Activated B cell treated with CpG ODN at 0.5 μM for 24 hours (primary cell): ENCODE measurements at places on chromosomes 3 and 15.

GRCh38 chr3:175304404-175304803, 445.3 kb downstream of the NAALADL2 start:
- no peak for DNase-seq

- no peak for DNase-seq
These were observed 49.5 kb downstream of the CYP11A1 start for GRCh38 chr15:74317820-74318375.

DNA sequence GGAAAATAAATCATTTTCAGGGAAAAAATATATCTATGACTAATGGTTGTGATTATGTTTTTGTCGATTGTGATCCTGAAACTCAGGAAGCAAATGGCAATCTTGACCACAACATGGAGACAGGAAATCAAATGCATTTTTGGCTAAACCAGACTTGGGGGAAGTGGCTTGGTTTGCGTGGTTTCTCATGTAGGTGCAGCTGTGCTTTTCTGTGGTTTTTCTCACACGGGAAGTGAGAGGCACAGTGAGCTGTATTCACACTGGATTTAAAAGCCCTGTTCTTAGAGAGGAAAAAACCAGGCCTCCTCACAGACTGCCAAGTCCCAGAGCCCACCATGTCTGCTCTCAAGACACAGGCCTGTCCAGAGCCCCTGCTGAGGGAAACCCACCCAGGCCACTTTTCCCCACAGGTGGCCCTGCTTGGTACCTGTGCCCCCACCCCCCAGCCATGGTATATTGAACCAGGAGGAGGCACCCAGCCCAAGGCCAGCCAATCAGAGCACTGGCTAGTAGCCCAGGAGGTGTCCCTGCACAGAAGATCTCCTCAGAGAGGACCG, 46.1 kb downstream of the BTD start:
- peak; percentile 32 for DNase-seq

DNA sequence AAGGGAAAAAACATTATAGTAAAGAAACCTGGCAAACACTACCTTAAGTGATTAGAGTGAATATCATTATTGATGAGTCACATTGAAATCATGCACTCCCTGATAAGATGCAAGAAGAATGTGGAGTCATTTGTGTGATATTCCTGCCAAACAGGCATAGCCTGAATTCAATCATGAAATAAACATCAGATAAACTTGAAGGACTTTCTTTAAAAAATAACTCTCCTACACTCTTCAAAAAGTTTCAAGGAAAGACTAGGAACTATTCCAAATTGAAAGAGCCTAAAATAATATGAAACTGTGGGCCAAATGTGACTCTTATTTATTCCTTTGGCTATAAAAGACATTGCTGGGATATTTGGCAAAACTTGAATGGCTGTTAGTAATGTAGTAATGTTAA, 625.7 kb upstream of the LMCD1 start:
- no peak for DNase-seq

- DNase-seq, result no peak
These were observed 24.0 kb upstream of the TLE3 start for GRCh38 chr15:70121624-70122302.

GRCh38 chr3:9422712-9423424, 25.5 kb downstream of the SETD5 start:
- no peak for DNase-seq

- no peak for DNase-seq
These were observed 29.0 kb upstream of the TIMP4 start for GRCh38 chr3:12187448-12188327.

DNA sequence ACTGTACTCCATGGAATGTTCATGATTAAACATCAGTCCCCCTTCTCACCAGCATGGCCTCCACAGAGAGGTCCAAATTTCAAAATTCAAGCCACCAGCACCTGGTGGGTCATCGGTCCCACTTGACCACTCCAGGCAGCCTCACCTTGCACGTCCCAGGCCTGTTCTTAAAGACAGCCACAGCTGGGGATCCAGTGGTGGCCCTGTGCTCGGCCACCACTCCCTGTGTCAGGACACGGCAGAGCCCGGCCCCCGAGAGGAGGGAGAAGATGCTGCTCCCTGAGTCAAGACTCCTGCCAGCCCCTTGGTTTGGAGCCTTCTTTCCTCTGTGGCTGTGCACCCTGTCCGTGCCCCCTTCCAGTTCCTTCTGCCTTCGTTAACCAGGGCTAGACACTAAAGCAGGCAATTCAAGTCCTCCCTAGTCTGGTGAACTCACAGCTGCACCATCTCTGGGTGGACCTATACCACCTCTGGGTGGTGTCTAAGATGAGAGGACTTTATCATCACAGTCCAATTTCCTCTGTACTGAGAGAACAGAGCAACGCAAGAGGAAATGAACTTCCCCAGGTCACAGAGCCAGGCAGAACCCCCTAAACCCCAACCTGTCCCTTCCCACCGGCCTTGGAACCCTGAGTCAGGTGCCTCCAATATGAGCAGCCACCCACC, 97.1 kb downstream of the MEGF11 start:
- DNase-seq, result no peak

GRCh38 chr3:46979958-46980497, 562 bp downstream of the NBEAL2 start:
- DNase-seq, result no peak

GRCh38 chr3:61560517-61561373, 626 bp upstream of the PTPRG start:
- DNase-seq, result no peak

GRCh38 chr3:186142393-186142932, 33.6 kb upstream of the ETV5 start:
- DNase-seq, result no peak

- DNase-seq, result no peak
These were observed at the start of gene TMEM108 for GRCh38 chr3:133038089-133038730. Gene TMEM108 (plus strand): TSS chr3:133038391.

DNA sequence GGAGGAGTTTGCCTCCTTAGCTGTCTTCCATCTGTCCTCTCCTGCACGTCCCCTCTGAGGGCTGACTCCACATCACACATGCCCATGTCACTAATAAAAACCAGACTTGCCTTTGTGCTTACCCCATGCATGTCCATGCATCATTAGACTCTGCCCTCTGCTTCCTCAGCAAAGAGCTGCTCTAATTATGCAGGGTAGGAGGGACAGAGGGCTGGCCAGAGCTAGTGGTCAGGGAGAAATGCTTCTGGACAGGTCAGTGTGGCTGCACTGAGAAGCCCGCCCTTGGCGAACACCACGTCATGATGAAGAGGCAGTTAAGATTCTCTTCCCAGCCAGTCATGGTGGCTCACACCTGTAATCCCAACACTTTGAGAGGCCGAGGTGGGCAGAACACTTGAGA, 8.9 kb downstream of the CA12 start:
- DNase-seq, result no peak

DNA sequence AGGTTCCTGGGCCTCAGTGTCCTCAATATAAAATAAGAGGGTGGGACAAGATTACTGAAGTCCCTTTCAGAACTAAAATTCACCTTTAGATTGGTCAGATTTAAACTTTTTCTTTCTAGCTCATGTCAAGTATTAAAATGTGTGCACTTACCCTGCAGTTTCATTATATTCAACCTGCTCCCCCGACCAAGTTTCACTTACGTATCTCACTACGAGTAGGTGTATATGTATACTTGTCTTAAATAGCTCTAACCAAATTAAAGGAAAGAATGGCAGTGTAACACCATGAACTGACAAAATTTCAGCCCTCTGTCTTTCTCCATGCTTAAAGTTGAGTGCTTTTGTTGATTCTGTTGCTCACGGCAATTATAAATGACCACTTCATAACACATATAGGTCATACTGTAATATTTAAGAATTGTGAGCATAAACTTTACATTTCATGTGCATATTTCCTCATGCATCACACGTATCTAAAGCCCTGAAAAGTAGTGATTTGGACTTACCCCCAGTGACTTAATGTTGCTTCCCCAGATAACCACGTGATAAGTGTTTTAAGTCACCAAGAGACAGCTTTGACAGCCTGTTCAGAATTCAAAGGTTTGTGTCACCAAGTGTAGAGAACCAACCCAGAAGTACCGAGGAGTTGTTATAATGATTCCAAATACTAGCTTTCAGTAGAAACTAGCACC, 70.0 kb downstream of the PGPEP1L start:
- no peak for DNase-seq

DNA sequence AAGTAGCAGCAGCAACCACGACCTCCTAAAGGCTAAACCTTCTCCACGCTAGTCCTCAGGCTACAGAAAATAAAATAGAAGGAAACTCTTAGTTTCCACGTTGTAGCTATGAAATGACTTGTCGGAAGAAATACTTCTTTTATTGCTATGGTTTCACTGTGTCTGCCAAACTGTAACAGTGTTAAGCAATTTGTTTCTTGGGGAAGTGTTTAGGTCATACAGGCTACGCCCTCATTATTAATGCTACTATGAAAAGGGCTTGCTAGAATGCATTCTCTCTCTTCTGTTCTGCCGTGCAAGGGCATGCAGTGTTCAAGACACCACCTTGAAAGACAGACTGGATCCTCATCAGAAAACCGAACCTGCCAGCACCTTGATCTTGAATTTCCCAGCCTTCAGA, 462.7 kb downstream of the PLOD2 start:
- DNase-seq, result no peak

DNA sequence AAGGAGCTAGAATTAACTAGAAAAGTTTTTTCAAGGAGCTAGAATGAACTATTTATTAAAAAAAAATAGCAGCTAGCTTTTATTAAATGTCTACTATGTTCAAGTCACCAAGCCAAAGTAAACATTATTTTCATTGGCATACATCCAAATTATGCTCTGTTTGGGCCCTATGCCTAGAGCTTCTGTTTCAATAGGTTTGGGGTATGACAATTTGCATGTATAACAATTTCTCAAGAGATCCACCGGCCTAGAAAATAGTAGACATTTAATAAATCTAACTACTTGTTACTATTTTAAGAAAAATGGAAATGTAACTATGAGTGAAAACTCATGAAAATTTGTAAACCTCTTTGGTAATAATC, 8.0 kb downstream of the GABRR3 start:
- no peak for DNase-seq

DNA sequence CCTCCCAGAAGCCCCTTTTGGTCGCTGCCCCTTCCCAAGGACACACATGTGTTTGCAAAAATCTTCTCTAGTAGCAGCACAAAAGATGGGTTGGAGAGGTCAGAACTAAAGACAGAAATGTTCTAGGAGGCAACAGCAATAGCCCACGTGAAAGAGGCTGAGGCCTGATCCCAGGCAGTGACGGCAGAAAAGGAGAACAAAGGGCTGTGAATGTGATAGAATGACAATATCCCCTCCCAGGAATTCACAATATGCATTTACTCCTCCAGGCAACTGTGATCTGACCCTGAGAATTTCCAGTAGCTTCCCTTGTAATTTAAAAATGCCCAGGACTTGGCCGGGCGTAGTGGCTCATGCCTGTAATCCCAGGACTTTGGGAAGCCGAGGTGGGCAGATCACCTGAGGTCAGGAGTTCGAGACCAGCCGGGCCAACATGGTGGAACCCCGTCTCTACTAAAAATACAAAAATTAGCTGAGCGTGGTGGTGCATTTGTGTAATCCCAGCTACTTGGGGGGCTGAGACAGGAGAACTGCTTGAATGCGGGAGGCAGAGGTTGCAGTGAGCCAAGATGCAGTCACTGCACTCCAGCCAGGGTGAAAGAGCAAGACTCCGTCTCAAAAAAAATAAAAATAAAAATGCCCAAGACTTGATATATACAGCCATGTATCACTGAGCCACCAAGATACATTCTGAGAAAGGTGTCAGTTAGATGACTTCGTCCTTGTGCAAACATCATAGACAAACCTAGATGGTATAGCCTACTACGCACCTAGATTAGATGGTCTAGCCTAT, 43.6 kb upstream of the PIAS1 start:
- DNase-seq, result no peak

DNA sequence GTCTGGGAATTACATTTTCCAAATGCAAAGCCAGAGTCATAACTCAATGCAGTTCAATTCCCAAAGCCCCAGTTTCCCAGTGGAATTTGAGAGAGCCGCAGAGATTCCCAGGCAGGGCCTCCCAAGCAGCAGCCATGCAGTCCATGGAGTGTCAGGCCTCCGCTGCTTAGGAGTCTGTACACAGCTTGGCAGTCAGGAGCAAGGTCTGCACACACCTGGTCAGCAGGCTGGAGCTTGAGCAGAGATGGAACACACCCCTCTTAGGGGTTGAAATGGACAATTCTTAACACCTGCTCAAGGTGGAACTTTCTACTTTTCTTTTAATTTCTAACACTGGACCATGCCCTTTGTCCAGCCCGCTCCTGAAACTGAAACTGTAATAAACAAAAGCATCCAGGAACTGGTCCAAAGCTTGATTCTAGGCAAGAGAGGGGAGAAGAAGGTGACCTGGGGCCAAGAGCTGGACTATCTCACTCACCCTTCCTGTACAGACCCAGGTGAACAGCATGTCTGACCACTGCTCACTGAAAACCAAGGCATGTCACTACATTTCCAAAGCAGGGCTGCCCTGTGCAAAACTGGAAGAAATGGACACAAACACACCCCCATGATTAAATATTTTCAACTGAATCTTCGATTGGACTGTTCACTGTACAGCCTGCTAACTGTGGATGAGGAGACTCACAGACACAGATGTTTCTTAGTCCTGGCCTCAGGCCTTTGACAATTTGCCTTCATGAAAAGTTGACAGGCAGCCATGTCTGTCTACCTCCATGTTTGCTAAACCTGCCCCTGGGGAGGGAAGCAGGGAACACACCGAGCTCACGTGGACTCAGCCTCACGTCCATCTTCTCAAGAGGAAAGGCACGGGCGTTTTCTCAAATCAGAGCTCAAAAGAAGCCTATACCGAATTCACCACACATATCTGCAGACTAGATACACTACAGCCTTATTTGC, 48.6 kb upstream of the DUSP7 start:
- no peak for DNase-seq

- DNase-seq, result no peak
These were observed 4.7 kb downstream of the EIF1B start for GRCh38 chr3:40313975-40314860.

DNA sequence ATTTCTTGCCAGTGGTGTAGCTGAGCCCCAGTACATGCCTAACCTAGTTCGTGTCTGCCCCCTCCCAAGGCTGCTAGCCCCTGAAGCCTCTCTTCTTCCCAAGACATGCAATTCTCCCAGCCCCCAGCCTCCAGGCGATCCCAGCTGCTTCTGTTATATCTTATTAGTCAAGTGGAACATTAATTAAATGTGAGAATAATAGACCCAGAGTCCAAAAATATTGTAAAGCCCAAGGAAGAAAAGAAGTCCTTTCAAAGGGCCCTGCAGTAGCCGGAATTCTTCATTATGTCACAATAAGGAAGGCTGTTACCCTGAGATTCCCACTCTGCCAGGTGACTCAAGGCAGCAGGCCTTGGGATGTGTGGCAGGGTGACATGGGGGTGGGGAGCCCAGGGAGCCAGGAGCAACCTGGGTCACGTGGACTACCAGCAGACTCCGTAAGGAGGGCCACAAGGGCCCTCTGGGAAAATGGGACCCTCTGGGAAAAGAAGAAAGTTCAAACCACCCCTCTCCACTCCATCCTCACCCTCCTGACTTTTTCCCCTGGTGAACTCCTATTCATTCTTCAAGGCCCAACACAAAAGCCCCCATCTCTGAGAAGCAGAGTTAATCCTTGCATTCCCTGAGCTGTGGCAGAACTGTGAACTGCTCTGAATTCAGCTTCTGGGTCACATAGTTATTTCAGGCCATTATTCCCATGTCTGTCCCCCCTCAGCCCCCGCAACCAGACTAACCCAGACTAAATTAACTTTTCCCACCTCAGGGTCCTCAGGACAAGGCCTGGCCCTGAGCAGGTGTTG, 21.8 kb upstream of the TRH start:
- no peak for DNase-seq
